ENCODE measurements at places on chromosomes 4 and X.

- no peak for DNase-seq
These were observed 95.6 kb downstream of the TMA16 start for GRCh38 chr4:163590103-163590502.

DNA sequence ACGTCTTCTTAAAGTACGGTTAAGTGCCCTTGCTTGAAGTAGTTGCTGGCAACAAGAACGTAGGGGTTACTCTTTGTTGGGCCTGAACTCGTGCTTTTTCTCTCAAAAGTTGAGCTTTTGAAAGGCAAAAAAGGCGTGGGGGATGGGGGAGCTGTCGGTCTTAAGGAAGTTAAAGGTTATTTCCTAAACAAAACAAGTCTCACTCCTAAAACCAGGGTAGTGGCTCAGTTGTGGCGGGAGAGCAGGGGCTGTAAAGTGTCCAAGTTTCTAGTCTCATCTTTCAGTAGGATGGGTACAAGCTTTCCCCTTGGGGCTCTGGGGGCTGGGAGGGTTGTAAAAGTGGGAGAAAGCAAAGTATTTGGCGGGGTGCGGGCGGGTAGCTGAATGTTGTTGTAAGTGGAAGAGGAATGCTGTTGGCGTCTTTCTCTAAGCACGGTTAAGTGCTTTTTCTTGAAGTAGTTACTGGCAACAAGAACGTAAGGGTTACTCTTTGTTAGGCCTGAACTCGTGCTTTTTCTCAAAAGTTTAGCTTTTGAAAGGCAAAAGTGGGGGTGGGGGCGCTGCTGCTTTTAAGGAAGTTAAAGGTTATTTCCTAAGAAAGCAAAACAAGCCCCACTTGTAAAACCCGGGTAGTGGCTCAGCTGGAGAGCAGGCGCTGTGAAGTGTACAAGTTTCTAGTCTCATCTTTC lies 904 bp upstream of the WDR1 start:
- no peak for DNase-seq

GRCh38 chrX:150298841-150299551 lies 64.1 kb upstream of the MAMLD1 start:
- no peak for DNase-seq

- DNase-seq, result peak; percentile 29
These were observed 2691.0 kb downstream of the PCDH7 start for GRCh38 chr4:33411182-33411581.

GRCh38 chr4:87251106-87251505 lies 30.7 kb upstream of the KLHL8 start:
- no peak for DNase-seq

DNA sequence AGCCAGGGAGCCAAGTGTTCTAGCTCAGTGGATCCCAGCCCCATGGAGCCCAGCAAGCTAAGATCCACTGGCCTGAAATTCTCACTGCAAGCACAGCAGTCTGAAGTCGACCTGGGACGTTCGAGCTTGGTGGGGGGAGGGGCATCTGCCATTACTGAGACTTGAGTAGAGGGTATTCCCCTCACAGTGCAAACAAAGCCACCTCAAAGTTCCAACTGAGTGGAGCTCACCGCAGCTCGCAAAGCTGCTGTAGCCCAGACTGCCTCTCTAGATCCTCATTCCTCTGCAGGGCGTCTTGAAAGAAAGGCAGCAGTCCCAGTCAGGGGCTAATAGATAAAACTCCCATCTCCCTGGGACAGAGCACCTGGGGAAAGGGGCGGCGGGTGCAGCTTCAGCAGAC lies 226.3 kb downstream of the ZIC3 start:
- DNase-seq, result no peak

DNA sequence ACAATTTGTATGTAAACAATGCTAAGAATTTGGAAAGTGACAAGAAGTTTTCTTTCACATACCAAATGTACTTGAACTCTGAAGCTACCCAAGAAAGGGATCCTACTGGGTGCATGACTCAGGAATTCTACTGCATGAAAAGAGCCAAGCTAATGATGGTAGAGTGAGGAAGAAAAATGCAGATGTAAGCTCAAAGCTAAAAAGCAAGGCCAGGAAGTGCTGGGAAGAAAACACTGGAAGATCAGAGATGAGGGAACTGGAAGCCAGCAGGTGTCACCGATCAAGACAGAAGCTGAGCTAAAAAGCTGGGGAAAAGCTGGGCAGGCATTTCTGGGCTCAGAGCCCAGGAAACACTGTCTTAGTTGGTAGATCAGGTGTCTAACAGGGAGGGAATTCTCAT lies 449.1 kb downstream of the NKX6-1 start:
- DNase-seq, result peak; percentile 0

DNA sequence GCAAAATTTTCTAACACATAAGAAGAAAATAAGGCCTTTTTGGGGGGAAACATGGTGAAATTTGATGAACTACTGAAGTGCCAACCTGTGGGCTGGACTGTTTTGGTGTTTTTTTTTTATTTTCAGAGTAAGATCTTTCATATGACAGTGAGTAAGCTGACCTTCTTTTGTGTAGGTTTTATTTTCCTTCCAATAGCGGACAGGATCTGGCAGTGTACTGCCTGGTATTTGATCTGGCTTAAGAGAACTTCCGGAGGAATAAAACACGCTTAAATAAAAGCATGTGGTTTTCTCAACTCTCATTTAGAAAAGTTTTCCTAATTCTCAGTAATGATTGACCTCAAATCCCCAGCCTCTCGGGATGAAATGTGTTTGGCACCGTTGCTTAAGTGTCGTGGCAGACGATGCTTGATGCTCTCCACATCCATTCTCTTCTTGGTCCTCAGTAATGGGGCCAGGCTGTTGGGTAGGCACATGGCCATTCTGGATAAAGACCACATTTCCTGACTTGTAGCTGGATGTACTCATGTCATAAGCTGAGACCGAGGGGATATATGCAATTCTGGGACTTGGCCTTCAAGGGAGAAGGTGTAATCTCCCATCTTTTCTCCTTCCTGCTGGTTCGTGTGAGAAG lies 65.6 kb upstream of the PDLIM3 start:
- no peak for DNase-seq

DNA sequence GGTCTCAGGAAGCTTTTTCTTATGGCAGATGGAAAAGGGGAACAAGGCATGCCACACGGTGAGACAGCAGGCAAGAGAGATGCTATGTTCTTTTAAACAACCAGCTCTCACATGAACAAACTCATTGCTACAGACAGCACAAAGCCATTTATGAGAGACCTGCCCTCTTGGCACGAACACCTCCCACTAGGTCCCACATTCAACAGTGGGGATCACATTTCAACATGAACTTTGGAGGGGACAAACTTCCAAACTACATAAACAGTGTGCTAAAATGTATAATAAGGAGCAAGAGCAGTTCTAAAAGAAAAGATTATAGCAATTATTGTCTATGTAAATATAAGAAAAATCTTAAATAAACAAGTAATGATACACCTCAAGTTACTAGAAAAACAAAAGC lies 391.8 kb upstream of the CPXCR1 start:
- no peak for DNase-seq

DNA sequence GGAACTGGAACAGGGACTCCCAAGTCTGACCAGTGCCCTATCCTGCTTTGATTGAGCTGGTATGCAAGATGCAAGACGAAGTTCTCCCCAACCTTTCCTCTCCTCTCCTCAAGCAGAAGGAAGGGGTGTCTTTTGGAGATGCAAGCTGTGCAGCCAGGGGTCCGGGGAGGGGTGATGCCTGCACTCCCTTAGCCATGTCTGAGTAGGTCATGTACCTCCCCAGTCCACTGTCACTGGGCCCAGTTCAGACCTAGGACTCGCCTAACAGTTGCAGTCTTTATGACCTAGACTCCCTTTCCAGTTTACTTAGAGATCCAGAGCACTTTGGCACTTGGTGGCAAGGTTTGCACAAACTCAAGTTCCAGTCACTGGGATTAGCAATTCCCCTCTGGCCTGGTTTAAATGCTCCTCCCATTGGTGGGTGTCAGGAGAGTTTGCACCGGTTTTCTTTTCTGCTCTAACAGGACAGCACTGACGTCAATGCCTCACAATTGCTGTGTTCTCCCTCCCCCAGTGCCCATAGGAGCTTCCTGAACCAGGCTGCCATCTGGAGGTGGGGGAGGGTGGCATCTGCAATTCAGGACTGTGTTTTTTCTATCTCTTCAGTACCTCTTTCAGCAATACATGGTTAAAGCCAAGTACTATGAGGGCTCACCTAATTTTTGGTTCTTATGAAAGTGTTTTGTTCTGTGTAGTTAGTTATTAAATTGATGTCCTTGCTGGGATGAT lies 782.2 kb downstream of the ARAP2 start:
- no peak for DNase-seq

GRCh38 chrX:24648495-24648894 lies 1.3 kb upstream of the PCYT1B start:
- DNase-seq, result no peak

GRCh38 chr4:6402566-6403399 lies 69.6 kb downstream of the PPP2R2C start:
- no peak for DNase-seq

DNA sequence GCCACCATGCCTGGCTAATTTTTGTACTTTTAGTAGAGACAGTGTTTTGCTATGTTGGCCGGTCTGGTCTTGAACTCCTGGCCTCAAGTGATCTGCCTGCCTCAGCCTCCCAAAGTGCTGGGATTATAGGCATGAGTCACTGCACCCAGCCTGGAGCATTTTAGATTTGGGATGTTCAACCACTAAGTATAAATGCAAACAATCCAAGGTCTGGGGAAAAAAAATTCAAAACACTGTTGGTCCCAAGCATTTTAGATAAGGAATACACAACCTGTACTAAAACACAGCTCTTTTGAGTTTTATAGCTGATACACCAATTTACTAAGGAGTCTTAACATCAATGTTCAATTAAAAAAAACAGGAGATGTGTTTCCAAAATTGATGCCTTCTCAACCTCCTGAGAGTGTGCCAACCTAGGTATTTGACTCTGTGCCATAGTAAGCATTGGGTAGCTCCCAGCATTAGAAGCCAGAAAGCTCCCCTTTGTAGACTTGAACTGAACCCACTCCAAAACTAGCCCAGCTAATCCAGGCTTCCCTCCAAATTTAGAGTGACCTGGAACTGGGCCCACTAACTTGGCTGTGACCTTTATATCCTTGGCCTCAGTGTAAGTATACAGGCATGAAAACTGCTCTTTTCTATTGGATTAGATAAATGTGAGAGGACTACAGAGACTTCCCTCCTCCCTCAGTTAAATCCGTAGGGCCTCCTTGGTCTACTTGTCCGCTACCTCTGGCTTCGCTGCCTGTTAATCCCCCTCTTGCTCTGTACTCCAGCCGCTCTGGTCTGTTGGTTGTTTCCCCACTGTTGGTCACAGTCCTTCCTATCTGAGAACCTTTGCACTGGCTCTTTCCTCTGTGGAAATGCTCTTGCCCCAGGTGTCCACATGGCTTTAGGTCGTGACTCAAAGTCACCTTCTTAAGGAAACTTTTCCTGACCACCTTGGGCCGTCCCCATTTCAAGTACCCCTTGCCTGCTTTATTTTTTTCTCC lies 77.6 kb downstream of the CCKAR start:
- peak; percentile 10 for DNase-seq

GRCh38 chr4:15670576-15670975 lies 11.1 kb upstream of the FAM200B start:
- no peak for DNase-seq

DNA sequence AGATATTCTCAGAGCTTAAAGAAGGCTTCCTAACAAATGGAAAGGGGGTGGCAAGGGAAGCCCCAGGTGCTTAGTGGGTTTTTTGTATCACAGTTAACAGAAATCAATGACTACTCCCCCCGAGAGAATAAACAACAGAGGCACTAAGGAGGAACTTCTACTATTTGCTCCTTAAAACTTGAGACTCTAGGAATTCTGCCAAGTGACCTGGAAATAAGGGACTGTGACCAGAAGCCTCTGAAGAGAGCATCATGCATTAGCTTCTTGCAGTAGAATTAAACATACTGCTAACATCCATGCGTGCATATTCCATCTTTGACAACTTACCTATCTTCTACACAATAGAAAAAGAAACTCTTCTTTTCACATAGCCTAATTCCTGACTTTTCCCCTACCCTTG lies 86.8 kb downstream of the CAMK2D start:
- DNase-seq, result no peak

DNA sequence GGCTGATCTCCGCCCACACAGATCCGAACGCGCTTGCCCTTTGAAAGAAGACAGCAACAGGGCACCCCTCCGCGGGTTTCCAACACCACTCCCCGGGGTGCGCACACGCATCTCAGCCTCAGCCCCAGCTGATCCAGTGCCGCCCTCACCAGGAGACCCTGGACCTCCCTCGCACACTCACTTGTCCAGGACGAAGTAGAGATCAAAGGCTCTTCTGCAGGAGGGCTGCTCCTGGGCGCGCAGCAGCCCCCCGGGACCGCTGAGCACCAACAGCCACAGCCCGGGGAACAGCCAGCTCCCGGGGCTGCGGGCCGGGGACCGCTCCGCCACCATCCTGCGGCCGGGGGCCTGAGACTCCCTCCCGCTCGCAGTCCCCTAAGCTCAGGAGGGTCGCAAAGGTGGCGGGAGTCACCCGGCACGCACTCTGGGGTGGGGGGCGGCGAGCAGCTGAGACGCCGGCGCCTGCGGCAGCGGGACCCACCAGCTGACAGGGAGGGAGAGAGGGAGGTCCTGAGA lies 743 bp downstream of the ANTXR2 start:
- DNase-seq, result peak; percentile 48

DNA sequence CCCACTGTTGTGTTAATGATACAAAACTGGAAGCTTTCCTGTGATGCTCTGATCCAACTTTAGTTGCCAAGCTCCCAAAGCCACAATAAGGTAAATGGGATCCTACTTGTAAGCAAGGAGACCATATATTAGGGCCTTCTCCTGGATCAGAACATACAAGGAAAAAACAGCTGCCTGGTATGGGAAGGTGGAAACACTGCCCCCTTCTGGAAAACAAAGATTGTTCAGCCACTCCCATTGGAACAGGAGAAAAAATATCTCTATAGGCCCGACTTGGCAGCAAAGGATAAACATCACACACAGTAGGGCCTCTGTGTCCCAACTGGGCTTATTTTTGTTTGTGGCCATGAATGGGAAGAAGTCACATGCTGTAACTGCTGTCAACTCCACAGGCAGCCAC lies 166.5 kb downstream of the TBX22 start:
- DNase-seq, result no peak

DNA sequence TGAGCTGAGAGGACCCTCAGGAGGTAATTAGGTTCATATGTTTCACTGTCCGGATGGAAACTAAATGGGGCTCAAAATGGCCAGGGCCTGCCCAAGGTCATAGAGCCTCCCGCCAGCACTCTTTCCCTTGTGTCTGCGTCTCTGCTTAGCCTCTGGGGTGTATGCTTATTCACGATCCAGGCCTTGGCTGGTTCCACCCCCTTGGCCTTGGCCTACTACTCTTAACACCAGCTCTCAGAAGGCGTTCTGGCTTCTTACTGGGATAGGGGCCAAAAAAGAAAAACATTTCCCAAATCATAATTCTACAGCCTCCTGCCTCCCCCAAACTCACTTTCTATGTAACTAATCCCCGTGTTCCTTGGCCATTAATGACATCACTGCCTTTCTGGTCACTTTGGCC lies 68.8 kb downstream of the RTL5 start:
- no peak for DNase-seq
